Glomerular endothelial cell (primary cell): ENCODE measurements at places on chromosomes 3 and 15. TPM values are rescaled to one million over a fixed set of nuclear protein-coding genes. Genes with fewer than 3 reads are reported as not detected.

Gene ADAMTS9
- total RNA-seq: 72.1 and 96.2 TPM in 2 replicates

Gene CCR8
- total RNA-seq: not detected in 2 replicates

Gene DNAH12
- total RNA-seq: 0.12 and 0.92 TPM in 2 replicates

Gene MESD
- 20.7 and 21.0 TPM in 2 replicates for total RNA-seq

Gene NLGN1
- 1.3 and 3.0 TPM in 2 replicates for total RNA-seq

Gene CLDN18
- not detected in 2 replicates for total RNA-seq

Gene HACL1
- total RNA-seq: 17.2 and 22.9 TPM in 2 replicates

Gene ETV5
- 20.4 and 25.9 TPM in 2 replicates for total RNA-seq

Gene CRABP1
- not detected in 2 replicates for total RNA-seq

Gene CPNE4
- not detected in 2 replicates for total RNA-seq

Gene UROC1
- not detected in 2 replicates for total RNA-seq

Gene NR2E3
- total RNA-seq: 0.10 and 0.41 TPM in 2 replicates

Gene P2RY14
- not detected in 2 replicates for total RNA-seq

Gene LDHAL6B
- total RNA-seq: not detected in 2 replicates

Gene CTSH
- 7.6 and 36.7 TPM in 2 replicates for total RNA-seq

Gene CCR4
- total RNA-seq: 0.64 and 0.78 TPM in 2 replicates

Gene LSMEM2
- not detected in 2 replicates for total RNA-seq

Gene ARNT2
- total RNA-seq: 1.3 and 2.5 TPM in 2 replicates

Gene PLCB2
- total RNA-seq: 3.0 and 5.1 TPM in 2 replicates
